ENCODE measurements at places on chromosomes 16 and 17. TPM values are rescaled to one million over a fixed set of nuclear protein-coding genes. Genes with fewer than 3 reads are reported as not detected.

- peak; percentile 50 for DNase-seq
Measured at GRCh38 chr16:89484041-89484501, 6.3 kb downstream of the ANKRD11 start.

DNA sequence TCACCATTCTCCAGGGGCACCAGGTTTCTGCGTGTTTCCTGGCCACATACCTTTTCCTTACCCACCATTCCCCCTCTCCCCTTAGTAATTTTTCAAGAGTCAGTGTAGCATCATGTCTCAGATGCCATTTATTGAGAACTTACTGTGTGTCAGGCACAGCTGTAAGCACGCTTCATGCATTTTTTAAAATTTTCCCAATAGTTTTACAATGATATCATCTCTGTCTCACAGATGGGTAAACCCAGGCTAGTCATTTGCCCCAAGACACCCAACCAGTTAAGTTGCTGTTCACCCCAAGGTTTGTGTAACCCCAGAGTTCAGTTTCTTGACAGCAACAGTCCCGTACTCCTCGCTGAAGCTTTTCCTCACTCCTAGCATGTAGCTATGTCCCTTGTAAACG lies 56.4 kb upstream of the IRX3 start:
- no peak for DNase-seq

The GAST gene
- not detected for total RNA-seq

- no peak for DNase-seq
Measured at GRCh38 chr16:53933407-53933806, 229.5 kb downstream of the FTO start.

The PPP1R1B gene
- total RNA-seq, result not detected

The OTOP2 gene
- not detected for total RNA-seq

The MYH3 gene
- 13.5 TPM for total RNA-seq

The EMP2 gene
- not detected for total RNA-seq

The KLHL10 gene
- total RNA-seq, result 0.12 TPM

GRCh38 chr16:1054660-1055556 lies 17.6 kb upstream of the SSTR5 start:
- no peak for DNase-seq

The PPY gene
- total RNA-seq, result not detected

The EXOC3L1 gene
- total RNA-seq, result not detected

- DNase-seq, result no peak
Measured at GRCh38 chr16:28131181-28131580, 67.7 kb upstream of the GSG1L start.

The CCL16 gene
- not detected for total RNA-seq

DNA sequence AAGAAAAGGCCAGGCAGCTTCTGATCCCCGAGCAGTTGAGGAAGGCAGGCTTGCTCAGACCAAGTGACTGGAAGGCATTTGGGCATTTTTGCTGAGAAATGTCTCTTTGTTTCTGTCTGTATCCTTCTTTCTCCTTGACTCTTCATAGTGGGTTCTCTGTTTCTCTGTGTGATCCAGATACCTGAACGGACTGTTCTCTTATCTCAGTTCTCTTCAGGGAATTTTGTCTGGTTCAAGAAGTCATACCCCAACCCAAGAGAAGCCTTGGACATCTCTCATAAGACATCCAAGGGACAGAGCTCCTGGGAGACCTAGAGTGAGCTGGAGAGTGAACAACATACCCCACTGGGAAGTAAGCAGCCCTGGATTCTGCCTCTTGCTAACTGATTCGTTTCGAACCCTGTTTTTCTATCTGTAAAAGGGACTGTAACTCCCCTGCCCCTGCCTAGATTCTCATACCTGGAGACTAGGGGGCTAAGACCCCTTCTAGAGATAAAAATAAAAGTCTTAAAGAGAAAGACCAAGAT lies 541 bp downstream of the CCL3 start:
- DNase-seq, result no peak

- no peak for DNase-seq
Measured at GRCh38 chr16:5895976-5896375, 798.4 kb upstream of the EEF2KMT start.

The PPM1E gene
- not detected for total RNA-seq

GRCh38 chr17:12664894-12665262 lies 812 bp upstream of the MYOCD start:
- DNase-seq, result no peak

DNA sequence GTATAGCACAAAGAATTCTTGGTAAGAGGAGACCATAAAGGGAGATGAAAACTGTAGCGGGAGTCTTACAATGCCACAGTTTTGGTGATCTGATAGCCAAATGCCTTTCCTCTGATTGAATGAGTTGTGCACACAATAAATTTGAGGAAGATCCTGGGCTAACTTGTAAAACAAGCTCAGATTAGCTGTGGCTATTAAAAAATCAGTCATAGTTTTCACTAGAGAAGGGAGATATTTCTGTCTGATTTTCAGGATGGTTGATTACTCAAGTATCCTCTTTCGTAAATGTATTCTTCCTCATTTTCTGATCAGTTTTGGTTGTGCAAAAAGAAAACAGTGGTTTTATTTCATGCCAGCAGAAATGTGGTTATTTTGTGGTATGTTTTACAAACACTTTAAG lies 9.1 kb upstream of the METTL9 start:
- DNase-seq, result no peak

DNA sequence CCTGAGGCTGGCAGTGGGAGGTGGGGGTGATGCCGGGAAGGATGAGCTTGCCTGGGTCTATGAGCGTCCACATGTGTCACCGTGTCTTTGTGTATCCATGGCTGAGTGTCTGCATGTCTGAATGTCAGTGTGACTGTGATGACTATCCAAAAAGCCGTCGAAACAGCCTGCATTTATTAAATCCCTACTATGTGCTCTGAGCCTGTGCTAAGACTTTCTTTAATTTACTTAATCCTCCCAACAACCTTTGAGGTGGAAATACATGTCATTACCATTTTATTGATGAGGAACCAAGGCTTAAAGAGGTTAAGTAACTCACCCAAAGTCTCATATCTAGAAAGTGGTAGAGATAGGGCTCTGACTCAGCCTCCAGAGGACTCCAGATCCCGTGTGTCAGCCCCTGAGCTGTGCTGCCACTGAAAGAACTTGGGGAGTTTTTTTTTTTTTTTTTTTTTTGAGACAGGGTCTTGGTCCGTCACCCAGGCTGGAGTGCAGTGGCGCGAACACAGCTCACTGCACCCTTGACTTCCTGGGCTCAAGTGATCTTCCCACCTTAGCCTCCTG lies 20.0 kb downstream of the ARHGAP23 start:
- DNase-seq, result no peak

- DNase-seq, result no peak
Measured at GRCh38 chr17:45364531-45365390, 47.9 kb upstream of the MAP3K14 start.

The INCA1 gene
- total RNA-seq, result 0.30 TPM

DNA sequence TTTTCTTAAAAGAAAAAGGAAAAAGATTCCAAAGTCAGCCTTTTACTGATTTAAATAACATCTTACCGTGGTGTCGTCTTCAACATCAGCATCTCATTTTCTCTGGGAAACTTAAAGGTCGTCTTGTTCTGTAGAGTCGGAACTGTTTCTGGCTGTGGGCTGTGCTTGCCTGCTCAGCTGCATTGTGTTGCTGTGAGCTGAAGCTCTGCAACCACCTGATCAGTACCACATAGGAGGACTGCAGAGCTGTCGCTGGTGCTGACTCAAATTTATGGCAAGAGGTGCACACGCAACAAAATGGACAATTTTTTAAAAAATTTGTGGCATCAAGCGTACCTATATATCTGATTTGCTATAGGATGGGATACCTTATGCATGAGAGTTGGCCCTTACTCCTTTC lies at the start of gene OMG:
TSS of gene OMG (minus strand) at position 150 of the 400 bp plus-strand sequence. CDS start 908 bp downstream, outside the sequence.
- DNase-seq, result no peak

The CIBAR2 gene
- total RNA-seq, result not detected

DNA sequence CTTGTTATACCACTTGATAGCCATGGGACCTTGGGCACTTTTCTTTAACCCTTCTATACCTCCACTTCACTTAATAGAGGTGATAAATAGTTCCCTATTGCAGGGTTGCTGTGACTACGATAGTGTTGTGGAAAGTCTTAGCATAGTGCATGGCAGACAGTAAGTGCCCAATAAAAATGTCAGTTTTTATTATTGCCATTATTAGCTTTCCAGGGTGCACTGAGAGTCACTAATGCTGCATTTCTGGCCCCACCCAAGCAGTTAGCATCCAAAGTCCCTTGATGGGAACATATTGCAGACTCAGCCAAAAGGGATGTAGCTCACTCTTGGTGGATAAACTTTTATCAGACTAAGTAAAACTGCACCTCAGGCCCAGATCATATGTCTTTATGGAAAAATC lies 41.5 kb upstream of the TEKT3 start:
- DNase-seq, result no peak
